ENCODE measurements at places on chromosomes 16 and 17.

DNA sequence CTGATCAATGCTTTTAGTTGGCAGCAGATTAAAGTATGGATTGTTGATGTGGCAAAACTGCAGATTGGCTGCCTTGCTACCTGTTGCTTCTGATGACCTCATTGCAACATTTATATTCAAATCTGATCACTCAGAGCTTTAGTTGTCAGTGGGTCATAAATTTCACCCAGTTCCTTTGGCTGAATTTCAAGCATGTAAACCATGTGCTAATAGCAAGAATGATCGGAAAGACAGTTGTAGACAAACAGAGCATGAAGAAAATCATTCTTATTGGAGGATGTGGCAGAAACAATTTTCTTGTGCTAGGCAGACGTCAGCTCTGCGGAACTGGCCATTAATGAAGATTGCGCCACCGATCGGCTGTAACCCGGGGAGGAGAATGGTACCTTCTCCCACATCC lies 346.6 kb upstream of the EEF2KMT start:
- DNase-seq = no peak

DNA sequence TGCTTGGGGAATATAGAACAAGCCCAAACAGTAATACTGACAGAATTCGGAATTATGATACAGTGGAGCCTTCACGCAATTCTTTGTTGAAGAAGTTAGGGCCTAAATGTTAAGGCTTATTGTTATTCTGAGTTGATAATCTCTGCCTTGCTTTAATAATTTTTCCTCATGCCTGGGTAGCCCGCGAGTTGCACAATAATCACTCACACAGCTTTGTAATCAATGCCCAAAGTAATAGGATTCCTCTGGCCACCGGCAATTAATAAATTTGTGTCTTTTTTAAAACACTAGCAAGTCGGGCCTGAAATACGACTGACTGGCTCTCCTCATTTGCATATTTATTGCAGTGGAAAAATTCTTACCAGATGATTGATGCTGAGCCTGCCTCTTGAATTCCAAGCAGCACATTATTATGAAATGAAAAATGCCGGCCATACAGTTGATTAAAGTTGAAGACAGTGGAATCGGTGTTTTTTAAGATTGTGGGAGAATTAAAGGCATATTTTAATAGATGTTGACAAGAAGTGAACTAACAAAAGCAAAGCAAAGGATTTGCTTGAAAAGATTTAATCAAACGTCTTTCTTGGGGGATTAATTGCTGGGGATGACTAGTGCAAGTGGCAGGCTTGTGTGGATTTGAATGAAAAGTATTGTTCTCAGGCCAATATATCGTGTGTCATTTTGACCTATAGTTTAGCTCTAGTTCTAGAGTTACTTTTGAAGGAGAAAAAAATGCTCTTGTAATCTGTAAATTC lies 30.2 kb downstream of the AATF start:
- DNase-seq = no peak

DNA sequence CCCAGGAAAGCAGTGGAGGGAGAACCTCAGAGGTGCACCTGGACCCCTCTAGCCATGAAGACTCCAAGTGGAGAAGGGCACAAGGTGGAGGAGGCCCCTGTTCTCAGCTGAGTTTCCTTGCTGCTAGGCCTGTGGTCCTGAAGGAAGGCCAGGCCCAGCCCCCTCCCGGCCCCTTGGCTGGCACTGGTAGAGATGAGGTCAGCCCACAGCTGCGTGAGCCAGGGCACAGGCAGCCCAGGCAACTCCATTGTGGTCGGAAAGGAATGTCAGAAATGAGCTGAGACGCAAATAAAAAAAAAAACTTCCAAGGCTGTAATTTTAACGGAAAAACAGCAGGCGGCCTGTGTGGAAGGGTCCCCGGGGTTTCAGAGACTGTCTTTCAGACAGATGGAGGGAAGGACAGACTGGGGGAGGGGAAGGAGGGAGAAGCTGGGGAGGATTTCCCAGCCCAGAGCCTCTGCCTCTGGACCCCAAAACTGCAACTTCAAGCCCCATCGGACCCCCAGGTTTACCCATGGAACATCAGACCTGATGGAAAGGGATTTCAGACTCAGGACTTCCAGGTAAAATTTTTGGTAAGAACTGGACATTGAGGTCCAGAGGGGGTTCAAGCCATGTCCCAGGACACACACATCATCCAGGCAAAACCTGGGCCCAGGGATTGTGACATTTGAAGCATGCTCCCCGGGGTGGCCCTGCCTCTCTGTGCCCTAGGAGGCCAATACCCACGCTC lies 25.6 kb upstream of the MRPS23 start:
- DNase-seq = no peak

DNA sequence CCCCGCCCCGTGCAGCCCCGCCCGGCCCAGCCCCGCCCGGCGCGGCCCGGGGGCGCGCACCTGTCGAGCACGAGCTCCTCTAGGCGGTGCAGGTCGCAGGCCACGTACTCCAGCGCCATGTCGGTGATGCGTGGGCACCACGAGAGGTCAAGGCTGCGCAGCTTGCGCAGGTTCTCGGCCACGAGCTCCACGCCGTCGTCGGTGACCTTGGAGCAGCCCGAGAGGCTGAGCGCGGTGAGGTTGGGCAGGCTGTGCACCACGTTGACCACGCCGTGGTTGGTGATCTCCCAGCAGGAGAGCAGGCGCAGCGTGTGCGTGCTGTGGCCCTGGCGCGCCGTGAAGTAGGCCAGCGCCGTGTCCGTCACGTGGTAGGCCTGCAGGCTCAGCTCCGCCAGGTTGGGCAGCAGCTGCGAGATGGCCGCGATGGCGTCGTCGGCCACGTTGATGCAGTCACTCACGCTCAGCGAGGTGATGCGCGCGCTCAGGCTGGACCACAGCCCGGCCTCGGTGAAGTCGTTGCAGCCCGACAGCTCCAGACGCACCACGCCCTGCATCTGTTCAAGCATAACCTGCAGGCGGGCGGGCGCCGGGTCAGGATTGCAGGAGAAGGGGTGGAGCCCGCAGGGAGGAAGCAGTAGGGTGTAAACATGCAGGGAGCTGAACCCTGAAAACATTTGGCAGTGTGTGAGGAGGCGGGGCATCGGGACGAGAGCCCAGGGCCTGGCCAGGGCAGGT lies 5.3 kb upstream of the WDR24 start:
- no peak for DNase-seq

DNA sequence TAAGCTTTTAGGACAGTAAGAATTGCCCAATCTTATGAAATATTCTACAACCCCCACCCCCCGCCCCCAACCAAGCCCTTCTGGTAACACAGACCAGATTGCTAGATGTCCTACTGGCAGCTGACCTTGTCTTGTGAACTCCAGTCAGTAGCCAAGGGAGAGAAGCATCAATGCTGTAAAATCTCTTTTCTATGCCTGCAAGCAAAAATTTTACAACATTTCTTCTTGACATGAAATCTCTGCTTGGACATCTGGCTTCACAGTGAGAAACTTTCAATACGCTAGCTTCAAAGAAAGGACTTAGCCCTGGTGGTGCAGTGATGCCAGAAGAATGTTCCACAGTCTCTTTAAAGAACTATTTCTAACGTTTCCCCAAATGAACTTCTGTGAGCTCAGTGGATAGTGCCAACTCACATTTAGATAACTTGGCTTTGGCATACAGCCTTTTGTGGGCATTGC lies 169.3 kb upstream of the AXIN2 start:
- no peak for DNase-seq

- DNase-seq = no peak
Measured at GRCh38 chr16:1028056-1028455, 44.5 kb upstream of the SSTR5 start.
